Activated CD4-positive, CD25-positive, alpha-beta regulatory T cell treated with anti-CD3 and anti-CD28 coated beads, Interleukin-2, amount 50 U/mL, for 24 hours (primary cell): ENCODE measurements at places on chromosomes 1 and 21.
A peak's percentile ranks its signal among the peaks of the same experiment; 100 is the strongest.

- ATAC-seq: peak; percentile 90
Measured at GRCh38 chr1:101451888-101452287, 215.1 kb downstream of the S1PR1 start.

DNA sequence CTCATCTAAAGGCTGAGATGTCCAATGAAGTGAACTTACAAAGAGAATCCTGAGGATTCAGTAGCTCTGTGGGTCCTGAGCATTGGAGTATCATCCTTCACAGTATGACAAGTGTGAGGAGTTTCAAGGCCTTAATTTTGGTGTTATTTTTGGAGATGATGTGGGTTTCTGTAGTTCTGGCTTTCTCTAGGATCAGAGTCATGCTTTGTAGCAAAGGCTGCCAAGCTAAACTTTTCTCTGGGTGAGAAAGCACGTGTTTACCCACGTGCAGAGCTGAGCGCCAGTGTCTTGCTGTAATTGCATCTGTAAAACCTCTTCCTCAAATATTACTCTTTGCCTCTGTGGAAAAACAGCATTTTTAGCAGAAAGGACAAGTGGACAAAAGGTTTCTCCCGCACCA, 387.8 kb upstream of the LYPLAL1 start:
- ATAC-seq: no peak

DNA sequence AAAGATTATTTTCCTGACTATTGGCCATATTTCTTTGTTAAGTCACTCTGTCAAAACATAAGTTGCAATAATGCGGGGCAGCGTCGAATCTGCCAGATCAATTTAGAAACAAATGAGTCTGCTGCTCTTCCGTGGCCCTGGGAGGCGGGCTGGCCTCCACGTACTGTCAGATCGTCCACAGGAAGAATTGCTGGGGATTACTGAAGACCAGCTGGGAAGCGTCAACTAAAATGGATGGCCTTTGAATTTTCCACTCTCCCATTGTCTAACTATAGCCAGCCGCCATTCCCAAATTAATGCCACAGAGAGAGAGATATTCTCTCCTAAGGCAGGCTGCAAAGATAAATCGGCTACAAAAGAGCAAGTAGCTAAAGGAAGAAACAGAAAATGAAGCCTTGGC, 560.2 kb downstream of the SMYD3 start:
- ATAC-seq: no peak

DNA sequence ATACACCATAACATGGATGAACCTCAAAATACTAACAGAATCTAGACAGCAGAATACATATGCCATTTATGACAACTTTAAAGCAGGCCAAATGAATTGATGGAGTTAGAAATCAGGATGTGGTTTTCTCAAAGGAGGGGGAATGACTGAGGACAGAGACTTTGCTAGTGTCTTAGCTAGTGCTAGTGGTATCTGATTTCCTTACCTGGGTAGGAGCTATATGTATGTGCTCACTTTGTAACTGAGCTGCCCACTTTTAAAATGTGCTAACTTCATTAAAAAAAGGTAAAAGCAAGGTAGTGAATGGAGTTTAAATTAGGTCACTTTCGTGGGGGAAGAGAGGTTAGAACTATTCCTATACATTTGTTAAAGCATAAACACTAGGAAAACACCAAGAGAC, 2.6 kb downstream of the GTF2B start:
- ATAC-seq: no peak

- no peak for ATAC-seq
Measured at GRCh38 chr1:228263636-228264035, 55.8 kb downstream of the OBSCN start.

DNA sequence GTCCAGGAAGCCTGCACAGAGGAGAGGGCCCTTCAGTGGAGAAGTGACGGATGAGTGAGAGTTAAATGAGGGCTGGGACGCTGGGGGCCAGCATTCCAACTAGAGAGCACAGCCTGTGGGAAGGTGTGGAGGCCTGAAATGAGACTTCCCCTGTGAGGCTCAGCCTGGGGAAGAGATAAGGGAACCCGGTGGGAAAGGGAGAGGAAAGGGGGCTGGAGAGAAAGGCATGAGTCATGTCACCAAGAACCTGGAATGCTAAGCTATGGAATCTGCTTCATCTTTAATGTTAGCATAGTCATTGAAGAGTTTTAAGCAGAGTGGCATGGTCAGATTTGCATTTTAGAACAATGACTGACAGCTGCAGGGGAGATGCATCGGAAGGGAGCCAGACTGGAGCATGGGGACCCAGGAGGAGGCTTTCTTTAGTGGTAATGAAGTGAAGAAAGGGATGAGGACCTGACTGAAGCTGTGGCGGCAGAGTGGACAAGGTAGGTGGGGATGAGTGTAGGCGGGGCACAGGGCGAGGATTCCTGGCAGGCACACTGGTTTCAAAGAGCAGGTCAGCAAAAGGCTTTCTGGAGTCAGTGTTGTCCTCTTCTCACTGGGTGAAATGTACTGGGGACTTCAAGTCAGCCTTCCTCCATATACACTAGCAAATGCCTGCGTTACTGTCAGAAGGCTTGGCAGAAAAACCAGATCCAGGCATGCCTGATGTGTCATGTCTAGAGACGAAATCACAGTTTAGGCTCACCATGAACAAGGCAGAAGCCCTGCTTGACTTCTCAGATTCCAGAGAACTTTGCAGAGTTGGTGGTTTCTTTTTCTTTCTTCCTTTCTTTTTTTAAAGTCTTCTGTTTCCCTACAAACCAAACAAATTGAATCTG, 8.0 kb downstream of the RGL1 start:
- no peak for ATAC-seq

DNA sequence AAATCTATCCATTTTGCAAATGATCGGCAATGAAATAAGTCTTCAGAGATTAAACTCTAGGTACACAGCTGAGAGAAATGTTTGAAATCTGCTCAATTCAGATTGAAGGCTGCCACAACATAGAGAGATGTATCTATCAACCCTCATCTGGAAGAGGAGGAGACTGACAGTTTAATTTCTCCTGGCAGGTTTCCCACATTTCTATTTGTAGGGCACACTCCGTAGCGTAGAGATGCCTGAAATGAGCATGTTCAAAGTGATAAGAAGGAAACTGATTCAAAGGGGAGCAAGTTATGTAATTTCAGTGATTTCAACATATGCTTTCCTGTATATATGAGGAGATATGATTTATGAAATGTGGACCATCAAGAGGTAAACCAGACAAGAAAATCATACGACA, 44.1 kb downstream of the NIBAN1 start:
- no peak for ATAC-seq

GRCh38 chr1:232995189-232995588, 44.8 kb downstream of the NTPCR start:
- no peak for ATAC-seq

GRCh38 chr1:98323388-98323787, 338.1 kb upstream of the SNX7 start:
- no peak for ATAC-seq

DNA sequence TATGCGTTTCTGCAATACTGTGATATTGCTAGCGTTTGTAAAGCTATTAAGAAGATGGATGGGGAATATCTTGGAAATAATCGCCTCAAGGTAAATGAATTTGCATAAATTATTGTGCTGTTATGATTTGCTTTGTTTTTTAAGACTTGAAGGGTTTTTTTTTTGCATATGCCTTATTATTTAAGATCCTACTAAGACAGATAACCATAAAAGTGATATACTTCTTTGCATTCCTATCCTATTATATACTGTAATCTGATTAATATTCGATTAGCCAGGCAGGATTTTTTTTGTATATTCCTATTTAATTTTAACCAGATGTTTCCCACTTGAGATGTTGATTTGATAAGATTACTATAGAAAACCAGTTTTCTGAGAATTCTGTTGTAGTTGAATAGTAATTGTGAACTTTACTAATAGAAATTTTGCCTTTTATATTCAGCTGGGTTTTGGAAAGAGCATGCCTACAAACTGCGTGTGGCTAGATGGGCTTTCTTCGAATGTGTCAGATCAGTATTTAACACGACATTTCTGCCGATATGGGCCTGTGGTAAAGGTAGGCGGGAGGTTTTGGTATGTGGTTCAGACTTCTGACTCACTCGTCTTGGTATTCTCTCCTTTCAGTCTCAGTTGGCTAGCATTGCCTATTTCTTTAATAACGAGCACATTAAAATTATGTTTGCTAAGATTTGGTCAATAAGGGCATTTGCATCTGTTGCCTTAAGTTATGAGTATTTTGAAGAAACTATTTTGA, 56.8 kb downstream of the ZBTB17 start:
- peak; percentile 99 for ATAC-seq

- no peak for ATAC-seq
Measured at GRCh38 chr1:165632152-165632469, 1.1 kb downstream of the MGST3 start.

- no peak for ATAC-seq
Measured at GRCh38 chr1:90715309-90715708, 1.8 kb downstream of the BARHL2 start.

DNA sequence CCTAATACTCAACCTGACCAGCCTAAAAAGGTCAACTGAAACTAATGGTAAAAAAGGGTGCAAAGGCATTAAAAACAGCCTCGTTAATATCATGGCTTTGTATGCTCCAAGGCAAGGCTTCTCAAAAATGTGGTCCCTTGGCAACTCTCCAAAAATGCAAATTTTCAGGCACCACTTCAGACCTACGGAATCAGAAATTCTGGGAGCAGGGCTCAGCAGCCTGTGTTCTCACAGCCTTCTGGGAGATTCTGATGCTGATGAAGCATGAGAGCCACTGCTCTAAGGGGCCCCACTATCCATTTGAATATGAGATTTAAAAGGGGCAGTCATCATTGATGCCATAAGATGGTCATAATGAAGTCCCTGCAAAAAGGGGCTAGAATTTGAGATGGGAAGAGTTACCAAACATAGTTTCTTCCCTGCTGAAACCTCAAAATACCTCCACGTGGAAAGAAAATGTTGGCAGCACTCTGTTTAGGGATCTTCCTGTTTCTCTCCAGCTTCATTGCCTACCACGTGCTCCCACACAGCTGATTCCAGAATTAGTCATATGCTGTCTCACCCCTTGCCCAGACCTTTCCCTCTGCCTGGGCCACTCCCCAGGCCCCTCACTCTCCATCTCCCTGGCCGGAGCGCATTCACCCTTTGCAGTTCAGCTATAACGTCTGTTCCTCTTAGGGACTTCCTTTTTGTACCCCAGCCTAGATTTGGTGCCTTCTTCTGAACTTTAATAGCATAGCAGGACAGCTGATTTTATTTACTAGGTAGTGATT, 46.7 kb downstream of the PHC2 start:
- ATAC-seq: no peak

- peak; percentile 62 for ATAC-seq
Measured at GRCh38 chr1:27342778-27343638, 1.2 kb downstream of the SYTL1 start.

DNA sequence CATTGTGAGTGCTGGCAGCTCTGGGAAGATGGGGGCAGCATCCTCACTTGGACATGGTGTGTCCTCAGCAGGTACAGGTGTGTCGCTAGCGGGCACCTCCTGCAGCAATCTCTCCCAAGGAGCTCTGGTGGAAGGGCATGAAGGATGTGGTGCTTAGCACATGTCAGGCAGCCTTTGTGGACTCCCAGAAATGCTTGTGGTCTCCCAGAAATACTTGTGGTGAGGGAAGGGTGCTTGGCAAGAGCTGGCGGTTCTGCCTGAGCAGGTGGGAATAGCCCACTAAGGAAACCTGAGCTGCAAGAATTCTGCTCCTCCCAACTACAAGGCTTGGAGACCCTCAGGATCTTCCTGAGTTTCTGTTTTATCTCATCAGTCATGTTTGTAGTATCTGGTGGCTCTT, 371.6 kb downstream of the PRDM2 start:
- ATAC-seq: no peak
